Stimulated activated CD8-positive, alpha-beta memory T cell treated with anti-CD3 and anti-CD28 coated beads, Interleukin-4, amount 100 ng/mL, for 4 hours (primary cell): ENCODE measurements at places on chromosomes 1 and 21.
A peak's percentile ranks its signal among the peaks of the same experiment; 100 is the strongest.

DNA sequence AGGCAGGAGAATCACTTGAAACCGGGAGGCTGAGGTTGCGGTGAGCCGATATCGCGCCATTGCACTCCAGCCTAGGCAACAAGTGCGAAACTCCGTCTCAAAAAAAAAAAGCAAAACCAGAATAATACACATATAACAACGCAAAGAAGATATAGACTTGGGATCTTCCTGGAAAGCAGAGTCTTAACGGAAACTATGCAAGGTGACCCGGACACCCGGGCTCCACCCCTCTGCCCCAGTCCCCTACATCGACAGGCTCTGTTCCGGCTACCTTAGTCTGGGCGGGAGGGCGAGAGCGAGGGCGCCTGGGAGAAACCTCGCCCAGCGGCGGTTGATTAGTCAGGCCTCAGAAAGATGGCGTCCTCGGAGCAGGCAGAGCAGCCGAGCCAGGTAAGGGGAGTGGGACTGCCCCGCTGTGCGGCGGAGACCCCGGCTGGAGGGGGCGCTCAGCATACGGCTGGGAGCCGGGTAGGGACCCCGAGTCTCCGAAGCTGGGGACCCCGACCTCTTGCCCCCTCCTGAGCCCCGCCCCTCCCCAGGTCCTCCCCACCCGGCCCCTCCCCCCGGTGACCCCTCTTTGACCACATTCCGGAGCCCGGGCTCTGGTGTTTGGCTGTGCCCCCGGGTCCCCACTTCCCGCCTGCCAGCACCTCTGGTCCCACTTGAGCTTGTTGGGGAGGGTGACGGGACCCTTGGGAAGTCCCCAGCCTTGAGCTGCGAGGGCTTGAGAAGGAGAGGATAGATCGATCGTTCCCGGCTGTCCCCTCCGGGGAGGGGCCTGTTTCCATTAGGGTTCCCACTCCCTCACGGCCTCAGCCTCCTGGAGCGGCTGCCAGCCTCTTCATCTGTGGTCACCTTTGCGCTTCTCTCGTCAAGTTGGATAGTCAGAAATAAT lies at the start of gene PEX14:
TSS of gene PEX14 (plus strand) at position 338 of the 895 bp plus-strand sequence. CDS start at position 355, 17 bp downstream.
- peak; percentile 61 for DNase-seq

GRCh38 chr1:60425528-60425927 lies 352.0 kb upstream of the C1orf87 start:
- no peak for DNase-seq

DNA sequence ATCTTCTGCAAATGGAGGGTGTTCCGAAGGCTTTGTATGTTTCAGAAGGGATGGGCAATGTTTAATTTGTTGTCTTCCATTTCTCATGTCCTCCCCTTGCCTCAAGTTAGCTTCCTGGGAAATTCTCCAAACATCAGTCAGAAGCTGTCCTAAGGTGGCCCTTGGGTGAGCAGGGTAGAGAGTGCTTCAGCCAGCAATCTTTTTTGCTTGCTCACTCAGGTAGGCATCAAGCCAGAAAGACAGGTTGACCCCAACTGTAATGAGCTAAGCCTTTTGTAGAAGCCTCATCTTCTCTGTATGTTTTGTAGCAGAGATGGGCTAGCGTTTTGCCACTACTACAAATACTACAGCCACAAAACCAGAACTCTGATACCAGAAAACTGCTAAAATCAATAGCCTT lies 321.5 kb upstream of the FAM78B start:
- DNase-seq = no peak

GRCh38 chr1:221040691-221041285 lies 161.5 kb downstream of the HLX start:
- DNase-seq = no peak

GRCh38 chr1:90964444-90965035 lies 57.3 kb downstream of the ZNF644 start:
- DNase-seq = no peak

- DNase-seq = no peak
Observed at GRCh38 chr1:143611159-143611558, 360.6 kb downstream of the FAM72C start.

- DNase-seq = no peak
Observed at GRCh38 chr1:171817511-171818265, 23.6 kb upstream of the DNM3 start.

- DNase-seq = peak; percentile 36
Observed at GRCh38 chr1:26993237-26994019, at the start of gene TRNP1. Gene TRNP1, plus strand, starts transcription at chr1:26993692. Its CDS starts 95 bp downstream, at chr1:26993787.

GRCh38 chr1:221824025-221824424 lies 82.1 kb upstream of the DUSP10 start:
- DNase-seq = no peak

- DNase-seq = no peak
Observed at GRCh38 chr1:14539953-14540563, 58.4 kb upstream of the KAZN start.

GRCh38 chr1:3910857-3911845 lies 11.1 kb upstream of the C1orf174 start:
- peak; percentile 35 for DNase-seq

- DNase-seq = no peak
Observed at GRCh38 chr1:156640842-156641706, 843 bp upstream of the BCAN start.

- DNase-seq = no peak
Observed at GRCh38 chr1:181077576-181078242, 10.8 kb upstream of the IER5 start.
